Activated CD4-positive, alpha-beta memory T cell treated with anti-CD3 and anti-CD28 coated beads for 36 hours (primary cell): ENCODE measurements at places on chromosomes 7 and 10. TPM values are rescaled to one million over a fixed set of nuclear protein-coding genes. Genes with fewer than 3 reads are reported as not detected.

DNA sequence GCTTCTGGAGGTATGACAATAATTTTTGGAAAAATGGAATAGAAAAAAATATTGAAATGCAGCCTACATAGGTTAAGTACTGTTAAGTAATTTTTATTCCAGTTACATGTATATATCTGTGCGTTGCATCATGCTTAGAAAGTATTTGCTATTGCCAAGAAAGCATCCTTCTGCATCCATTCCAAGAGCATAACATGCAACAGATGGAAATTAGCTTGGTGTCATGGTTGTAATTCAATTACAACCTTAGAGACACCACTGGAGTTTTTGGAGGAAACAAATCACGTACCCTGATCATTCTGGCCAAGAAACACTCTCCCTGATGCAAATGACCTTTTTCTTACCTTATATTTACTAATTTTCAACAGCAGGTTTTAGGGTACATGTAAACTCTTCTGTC lies 1.7 kb downstream of the AKR1B1 start:
- peaks cover 8% of the 10 kb centered on the region for H3K36me3 ChIP-seq
- no peak for DNase-seq
- H3K4me1 ChIP-seq = peaks cover 49% of the 10 kb centered on the region
- no peaks in the 10 kb centered on the region for H3K27me3 ChIP-seq
- peak overlapping the region; percentile 82 for H3K4me3 ChIP-seq
- no peak overlapping the region for H3K27ac ChIP-seq

GRCh38 chr7:69859342-69859741 lies 261.1 kb downstream of the AUTS2 start:
- H3K4me3 ChIP-seq = no peak overlapping the region
- H3K4me1 ChIP-seq = no peaks in the 10 kb centered on the region
- peaks cover 3% of the 10 kb centered on the region for H3K27me3 ChIP-seq
- H3K27ac ChIP-seq = no peak overlapping the region
- H3K36me3 ChIP-seq = no peaks in the 10 kb centered on the region
- no peak for DNase-seq

DNA sequence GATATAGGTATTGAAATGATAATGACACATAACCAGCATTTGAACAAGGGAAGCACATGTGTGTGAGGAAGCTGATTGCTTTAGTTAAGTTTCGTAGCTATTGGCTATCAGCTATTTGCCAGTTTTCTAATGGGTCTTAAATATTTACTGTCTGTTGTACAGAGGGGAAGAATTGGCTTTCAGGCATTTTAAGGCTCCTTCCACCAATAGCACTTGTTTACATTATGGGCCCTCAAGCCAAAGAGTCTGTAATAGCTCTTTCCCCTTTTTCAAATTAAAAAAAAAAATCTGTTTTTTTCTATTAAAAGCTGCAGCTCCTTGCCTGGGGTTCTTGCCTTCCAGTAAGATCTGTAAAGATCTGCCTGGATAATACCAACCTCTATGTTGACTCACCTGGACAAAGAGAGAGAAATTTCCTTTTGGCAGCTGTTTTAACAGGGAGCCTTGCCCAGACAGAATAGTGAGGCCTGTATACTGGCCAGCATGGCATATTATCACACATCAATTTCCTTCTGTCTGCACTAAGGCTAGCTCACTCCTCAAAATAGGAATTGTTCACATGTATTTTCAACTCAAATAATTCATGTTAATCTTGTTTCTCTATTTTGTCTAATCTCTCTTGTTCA lies 104.7 kb upstream of the LRGUK start:
- no peak for DNase-seq
- H3K4me1 ChIP-seq = no peaks in the 10 kb centered on the region
- H3K36me3 ChIP-seq = peaks cover 11% of the 10 kb centered on the region
- no peak overlapping the region for H3K27ac ChIP-seq

The POLL gene
- 30.8 TPM for total RNA-seq

DNA sequence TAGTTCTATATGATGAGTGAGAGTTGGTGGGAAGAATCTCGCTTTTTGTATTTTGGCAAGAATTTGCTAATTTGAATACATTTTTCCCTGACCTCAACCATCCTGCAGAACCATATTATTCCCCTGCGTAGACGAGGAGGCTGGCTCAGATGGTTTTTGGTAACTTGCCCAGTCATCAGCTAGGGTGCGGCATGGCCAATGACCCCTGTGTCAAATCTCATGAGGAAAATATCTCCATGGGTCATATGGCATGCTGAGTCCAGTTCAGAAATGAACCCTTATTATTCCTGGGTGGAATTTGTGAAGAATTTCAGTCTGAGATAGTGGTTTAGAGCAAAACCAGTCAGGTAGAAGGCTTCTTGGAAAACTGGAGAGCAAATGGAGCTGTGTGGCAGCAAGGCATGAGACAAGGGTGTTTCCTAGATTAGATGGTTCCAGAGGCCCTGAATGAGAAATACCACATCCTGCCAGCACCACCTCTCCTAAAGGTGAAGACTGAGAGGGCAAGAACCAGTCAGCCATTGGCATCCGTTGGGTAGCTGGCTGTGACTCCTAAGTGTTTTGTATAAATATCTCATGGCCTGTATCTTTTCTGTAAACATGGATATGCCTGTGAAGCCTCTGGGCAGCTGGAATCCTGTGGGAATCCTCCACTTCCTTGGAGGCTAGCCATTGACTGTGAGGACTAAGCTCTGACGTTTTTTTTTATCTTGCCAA lies 5.8 kb upstream of the UPP1 start:
- peaks cover 55% of the 10 kb centered on the region for H3K4me1 ChIP-seq
- peak overlapping the region; percentile 41 for H3K4me3 ChIP-seq
- H3K36me3 ChIP-seq = no peaks in the 10 kb centered on the region
- H3K27ac ChIP-seq = peak overlapping the region; percentile 70
- no peaks in the 10 kb centered on the region for H3K27me3 ChIP-seq

- H3K4me1 ChIP-seq = no peaks in the 10 kb centered on the region
- no peak for DNase-seq
- no peak overlapping the region for H3K4me3 ChIP-seq
- no peaks in the 10 kb centered on the region for H3K27me3 ChIP-seq
- H3K27ac ChIP-seq = no peak overlapping the region
Observed at GRCh38 chr7:95059842-95060313, 152.5 kb downstream of the PPP1R9A start.

DNA sequence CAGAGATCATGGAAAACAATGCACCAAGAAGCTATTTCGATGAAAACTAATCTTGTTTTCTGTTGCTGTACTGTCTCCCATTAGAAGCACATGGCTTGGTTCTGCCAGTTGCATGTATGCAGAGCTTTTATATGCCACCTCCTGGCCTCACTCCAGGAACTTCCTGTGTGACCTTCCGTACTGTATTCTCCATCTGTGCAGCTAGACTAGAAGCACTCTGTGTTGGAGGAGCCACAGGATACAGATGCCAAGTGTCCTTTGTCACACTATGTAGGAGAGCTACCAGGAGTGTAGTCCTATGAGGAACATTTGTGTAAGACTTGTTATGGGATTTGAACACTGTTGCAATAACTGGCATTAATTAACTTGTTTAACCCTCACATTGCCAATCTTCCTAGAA lies 503.5 kb upstream of the TPK1 start:
- no peaks in the 10 kb centered on the region for H3K36me3 ChIP-seq
- H3K4me1 ChIP-seq = no peaks in the 10 kb centered on the region
- no peak for DNase-seq
- no peak overlapping the region for H3K4me3 ChIP-seq

- no peak for DNase-seq
- H3K4me1 ChIP-seq = peaks cover 51% of the 10 kb centered on the region
- no peak overlapping the region for H3K4me3 ChIP-seq
- no peak overlapping the region for H3K27ac ChIP-seq
- peaks cover 2% of the 10 kb centered on the region for H3K36me3 ChIP-seq
- no peaks in the 10 kb centered on the region for H3K27me3 ChIP-seq
Observed at GRCh38 chr10:31914370-31914769, 14.3 kb downstream of the ARHGAP12 start.

- H3K36me3 ChIP-seq = no peaks in the 10 kb centered on the region
- H3K4me3 ChIP-seq = no peak overlapping the region
- H3K27ac ChIP-seq = no peak overlapping the region
- H3K27me3 ChIP-seq = no peaks in the 10 kb centered on the region
Observed at GRCh38 chr7:54947266-54947665, 71.6 kb upstream of the EGFR start.
